ENCODE measurements at places on chromosomes 7 and 10.

- no peak for DNase-seq
Measured at GRCh38 chr10:96642973-96643372, 56.2 kb upstream of the TM9SF3 start.

- DNase-seq, result no peak
Measured at GRCh38 chr7:31327071-31327470, 13.5 kb downstream of the NEUROD6 start.

DNA sequence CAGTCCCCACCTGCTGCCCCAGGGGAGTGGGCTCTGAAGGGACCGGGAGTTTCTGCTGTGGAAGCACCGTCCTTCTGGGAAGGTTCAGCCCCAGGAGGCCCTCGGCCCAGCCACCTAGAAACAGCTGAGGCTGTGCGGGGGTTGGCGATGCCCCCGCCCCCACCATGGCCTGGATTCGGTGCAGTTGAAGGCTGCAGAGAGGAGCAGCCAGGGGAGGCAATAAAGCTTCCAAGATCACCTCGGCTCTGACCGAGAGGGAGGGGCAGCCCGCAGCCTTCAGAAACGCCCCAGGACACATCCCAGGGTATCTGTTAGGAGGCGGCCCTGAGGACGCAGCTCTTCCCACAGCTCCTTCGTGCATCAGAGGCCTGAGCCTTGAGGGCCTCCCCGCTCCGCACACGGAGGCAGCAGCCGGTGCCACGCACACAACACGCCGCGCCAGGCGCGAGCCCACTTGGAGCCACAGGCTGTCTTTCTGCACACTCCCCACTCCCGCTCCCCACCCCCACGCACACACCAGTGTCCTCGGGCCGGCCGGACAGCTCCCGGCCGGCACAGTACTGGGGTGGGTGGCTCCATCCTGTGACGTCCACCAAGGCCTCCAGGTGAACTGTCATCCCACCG is 1.6 kb downstream of the KNDC1 start:
- DNase-seq, result no peak

DNA sequence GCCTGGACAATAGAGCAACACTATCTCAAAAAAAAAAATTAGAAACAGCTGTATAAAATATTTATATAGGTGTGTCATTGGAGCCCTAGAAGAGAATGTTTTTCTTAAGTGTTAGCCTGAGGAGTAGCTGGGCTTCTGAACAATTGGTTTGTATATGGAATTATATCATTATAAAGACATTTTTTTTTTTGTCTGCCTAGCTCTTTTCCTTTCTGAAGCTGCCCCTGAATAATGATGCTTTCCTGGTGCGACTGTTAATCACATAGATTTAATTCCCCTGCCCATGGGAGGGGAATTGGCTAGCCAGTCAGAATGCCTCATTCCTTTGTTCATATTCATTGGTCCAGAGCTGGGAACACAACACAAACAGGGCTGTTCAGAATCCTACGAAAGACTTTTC is 13.9 kb upstream of the ABCC2 start:
- DNase-seq, result no peak

DNA sequence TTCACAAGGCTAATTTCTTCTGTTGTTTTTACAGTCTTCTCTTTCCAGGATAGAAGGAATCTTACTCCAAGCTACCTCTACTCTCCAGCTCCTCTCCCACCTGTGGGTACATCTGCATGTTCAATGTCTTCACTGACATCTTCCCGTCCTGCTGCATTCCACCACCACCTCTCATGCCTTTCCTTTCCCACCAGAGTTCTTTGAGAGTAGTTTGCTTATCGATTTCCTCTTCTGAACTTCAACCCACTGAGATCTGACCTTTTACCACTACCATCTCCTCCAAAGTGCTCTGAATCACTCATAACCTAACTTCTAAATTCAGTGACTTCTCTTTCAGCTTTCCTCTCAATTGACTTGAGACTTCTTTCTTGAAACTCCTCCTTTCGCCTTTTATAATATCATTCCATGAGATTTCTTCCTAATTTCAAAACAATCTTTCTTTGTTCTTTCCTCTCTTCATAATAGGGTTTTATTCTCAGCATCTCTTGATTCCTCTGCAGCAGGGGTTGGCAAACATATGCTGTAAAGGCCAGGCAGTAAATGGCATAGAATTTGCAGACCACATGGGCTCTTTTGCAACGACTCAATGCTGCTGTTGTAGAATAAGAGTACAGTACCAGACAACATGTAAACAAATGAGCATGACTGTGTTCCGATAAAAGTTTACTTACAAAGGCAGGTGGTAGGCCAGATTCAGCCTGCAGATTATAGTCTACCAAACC is 22.1 kb downstream of the ACSL5 start:
- no peak for DNase-seq

DNA sequence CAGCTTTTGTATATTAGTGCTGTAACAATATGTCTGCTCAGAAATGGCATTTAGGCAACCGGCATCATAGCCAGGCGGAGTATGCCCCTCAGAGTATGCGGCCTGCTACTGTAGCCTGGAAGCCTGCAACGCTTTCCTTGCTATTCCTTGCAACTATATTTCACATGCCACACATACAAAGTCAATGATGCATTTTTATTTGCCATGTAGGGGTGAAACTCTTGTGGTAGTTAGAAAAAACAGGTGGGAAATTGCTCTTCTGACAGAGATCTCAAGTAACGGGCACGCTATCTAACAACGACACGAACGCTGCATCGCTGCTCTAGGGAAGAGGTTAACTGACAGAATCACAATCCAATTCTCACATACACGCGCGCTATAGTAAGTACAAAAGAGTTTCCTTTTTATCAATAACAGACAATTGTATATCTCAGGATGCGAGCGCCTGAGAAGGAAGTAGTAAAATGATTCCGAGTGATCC is 5.9 kb downstream of the EBF3 start:
- no peak for DNase-seq

GRCh38 chr10:80480852-80481251 is 26.7 kb downstream of the TSPAN14 start:
- DNase-seq, result no peak

DNA sequence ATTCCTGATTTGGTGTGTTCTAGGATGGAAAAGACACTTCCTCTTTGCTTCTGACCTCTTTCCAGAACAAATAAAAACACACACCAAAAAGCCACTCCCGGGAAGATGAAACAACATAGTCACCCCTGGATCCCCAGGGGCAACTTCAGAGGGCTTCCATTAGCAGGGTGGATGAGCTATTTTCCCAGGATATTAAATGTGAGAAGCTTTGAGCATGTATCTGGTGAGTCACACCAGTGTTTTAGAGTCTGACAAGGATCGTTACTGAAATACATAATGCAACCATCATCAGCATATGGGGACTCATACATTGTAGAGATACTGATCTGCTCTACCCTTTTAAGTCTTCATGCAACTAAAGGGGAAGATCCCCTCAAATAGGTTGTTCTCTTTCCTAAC is 115.5 kb upstream of the ZNF438 start:
- peak; percentile 71 for DNase-seq

- no peak for DNase-seq
Measured at GRCh38 chr7:18626086-18626485, 130.5 kb downstream of the HDAC9 start.

DNA sequence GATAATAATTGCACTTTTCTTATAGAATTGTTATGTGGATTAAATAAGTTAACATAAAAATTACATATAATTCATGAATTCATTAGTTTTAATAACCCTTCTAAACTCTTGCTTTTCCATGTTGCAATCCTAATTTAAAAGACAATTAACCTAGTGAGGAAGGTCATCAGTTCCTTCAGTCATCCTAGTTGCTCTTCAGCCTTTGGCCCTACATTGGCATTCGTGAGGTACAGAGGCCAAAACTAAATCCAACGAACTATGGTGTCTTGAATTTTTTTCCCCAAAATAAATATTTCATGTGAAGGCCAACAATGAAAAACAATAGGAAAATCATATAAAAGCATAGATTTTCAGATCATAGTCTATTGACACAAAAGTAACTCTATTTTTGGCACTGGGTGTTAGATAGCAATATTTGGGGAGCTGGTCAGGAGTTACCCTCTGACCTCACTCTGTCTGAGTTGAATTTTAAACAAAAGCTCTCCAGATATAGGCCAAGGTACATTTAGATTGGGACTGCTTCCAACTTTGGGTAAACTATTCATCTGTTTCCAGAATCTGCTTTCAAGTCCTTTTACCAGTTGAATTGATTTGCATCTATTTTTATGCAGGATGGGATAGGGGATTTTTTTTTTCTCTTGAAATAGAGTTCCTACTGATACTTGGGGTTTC is 104.5 kb downstream of the SEM1 start:
- DNase-seq, result no peak

GRCh38 chr10:128498746-128499145 is 372.5 kb upstream of the MKI67 start:
- no peak for DNase-seq

DNA sequence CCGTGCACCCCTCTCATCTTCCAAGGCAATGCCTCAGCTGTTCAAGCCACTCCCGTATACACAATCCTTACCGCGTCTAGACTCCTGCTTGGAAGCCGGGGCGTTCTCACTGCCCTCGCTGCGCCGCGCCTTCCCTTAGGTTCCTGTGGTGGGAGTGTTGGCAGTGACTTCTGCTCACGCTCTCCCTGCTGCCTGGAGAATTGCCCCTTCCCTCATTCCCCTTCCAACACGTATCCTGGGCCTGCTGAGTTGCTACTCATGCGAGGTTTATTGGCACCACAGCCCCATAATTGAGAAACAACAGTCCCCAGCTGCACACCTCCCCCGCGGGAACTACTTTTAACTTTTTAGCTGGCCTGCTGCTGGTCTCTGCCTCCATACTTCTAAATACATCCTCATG is 31.9 kb downstream of the RBM17 start:
- no peak for DNase-seq

DNA sequence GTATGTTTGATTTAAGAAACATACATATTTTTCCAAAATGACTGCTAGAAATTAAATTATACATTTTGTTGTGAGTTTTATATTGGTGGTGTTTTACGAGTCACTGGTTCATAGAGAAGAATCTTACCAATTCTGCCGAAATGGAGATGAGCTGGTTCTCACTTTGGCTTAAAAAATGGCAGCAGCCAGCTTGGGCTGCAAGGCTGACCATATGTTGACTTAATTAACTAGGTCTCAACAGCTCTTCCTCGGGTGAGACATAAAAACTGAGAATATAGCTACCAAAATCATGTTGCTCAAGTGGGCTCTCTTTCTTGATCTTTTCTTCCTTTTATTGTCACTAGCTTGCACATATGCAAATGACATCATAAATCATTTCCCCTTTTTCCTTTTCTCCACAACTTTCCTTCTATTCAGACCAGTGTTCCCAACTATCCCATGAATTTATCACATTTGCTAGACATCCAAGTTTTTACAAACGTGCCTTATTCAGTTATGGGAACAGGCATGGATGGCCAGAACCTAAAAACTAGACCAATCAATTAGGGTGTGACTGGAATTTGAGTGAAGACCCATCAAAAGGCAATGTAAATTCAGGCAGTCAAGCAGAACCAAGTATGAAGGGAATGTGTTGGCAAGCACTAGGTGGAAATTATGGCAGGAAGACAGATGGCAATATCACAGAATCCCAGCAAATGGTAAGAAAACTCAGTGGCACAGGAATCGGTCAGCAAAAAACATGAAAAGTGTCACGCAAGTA is 6.4 kb upstream of the TSPAN12 start:
- no peak for DNase-seq

- DNase-seq, result no peak
Measured at GRCh38 chr10:6033954-6034353, 28.2 kb downstream of the IL2RA start.

DNA sequence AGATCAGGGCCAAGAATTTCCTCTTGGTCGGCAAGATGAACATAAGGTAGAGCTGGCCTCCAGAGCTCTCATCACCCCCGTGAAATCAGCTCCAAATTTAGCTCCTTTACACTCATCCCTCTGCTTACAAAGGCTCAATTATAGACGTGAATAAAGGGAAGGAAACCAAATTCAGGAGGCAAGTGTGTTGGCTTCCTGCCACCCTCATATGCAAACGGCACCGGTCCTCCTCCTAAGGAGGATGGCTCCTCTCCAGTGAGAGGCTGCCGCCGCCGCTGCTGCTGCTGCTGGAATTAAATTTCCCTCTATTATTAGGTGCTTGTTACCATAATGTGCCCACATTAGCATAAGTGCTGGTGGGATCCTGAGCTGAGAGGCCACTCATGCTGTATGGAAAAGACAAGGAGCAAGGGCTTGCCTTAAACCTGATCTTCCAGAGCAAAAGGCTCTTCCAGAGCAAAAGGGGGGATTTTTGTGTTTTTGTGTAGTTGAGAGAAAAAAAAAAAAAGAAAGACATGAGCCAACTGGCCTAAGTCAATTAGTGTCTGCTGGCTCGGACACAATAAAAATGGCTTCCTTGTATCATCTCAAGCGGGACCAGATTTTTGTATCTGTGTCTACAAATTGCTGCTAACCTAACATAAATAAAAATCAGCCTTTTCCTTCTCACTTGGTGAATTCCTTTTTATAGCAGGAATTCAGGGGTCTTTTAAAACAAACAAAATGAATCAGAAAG is 68.4 kb downstream of the CDHR3 start:
- no peak for DNase-seq

DNA sequence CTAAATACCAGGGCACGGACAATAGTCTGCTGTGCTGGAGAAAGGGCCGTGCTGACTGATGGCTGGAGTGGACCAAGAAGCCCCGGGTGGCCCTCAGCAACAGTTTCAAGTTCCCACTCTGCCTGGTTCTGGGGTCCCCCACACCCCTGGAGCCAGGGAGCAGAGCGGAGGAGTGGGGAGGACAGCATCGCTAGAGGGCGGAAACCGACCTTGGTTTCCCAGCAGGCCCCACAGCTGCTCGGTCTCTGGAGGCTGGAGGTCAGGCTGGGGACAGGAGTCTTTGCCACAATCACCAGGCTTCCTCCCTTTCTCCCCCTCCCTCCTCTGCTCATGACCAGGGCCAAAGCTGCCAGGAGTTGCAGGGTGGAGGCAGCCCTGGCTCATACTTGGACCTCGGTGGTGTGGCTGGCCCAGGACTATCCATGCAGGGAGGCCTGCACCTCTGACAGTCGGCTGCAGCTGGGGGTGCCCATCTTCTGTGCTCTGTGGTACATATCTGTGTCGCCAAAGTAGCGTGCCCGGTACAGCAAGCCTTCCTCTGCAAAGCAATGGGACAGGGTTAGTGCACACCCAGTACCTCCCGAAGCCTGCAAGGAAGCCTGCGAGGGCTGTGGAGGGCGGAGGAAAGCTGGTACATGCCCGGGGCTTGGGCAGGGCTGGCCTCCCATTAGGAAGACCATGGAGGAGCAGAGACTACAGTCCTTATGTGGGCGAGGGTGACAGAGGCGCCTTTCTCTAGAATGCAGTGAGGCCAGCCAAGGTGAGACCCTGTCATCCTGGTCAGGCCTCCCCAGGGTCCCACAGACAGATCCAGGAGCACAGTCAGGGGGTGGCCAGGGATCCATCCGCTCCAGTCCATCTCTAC is 19.1 kb downstream of the DNAJB12 start:
- DNase-seq, result peak; percentile 63

- no peak for DNase-seq
Measured at GRCh38 chr10:79402951-79403350, 42.5 kb downstream of the ZCCHC24 start.

All from stromal cell of bone marrow (primary cell).